ENCODE measurements at places on chromosomes 1 and 21.

DNA sequence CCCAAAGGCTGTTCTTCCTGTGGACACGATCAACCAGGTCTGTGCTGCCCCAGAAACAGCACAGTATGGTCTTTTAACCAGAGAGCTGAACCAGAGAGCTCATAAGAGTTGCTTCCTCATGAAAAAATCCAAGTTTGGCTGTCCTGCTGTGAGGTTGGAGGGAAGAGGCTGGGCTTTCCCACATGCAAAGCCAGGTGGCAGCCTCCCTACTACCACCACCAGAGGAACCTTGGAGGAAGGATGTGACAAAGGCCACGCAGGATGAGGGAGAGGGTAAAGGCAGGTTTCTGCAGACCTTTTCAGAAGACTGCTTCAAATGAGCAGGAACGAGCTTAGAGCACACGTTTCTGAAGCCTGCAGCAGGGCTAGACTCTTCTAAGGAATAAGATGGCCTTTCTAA, 27.1 kb downstream of the FAM78B start:
- no peak for DNase-seq

DNA sequence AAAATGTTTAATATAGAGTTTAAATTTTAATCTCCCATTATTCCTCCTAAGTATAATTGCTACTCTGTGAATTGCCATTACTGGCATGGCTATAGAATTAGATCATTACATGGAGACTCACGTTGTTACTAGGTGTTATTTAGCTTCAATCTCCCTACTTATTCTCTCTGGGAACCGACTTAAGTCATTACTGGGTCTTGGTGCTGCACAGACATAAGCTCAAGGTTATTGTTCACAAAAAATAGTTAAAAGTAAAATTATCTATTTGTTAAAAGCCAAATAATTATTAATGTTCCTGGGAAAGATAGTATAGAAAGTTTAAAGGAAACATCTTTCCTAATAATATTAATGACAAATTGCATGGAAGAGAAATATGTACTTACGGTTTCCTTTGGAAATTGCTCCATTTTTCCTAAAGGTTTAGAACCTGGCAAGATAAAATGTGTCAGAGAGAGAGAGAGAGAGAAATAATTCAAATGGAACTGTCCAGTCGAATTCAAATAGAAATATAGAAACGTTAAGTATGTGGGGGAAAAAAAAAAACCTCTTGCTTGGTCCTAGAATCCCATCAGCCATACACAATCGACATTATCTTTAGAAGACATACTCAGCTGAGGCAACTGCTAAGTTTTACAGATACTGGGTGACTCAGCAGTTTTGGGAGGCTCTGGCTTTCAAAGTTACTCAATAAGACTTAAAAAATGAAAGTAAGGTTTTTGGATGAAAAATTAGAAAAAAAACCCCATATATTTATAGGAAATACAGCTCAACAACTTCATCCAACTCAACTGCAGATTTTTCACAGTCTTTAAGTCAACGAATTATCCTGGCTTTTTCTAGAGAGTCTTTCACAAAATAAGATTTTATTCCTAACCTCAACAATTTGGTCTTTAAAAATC, at the start of gene SPTA1:
TSS of gene SPTA1 (minus strand) at position 605 of the 899 bp plus-strand sequence. CDS start at position 407, 198 bp downstream.
- no peak for DNase-seq

- no peak for DNase-seq
These were observed 24.3 kb upstream of the BTG2 start for GRCh38 chr1:203281033-203281432.

DNA sequence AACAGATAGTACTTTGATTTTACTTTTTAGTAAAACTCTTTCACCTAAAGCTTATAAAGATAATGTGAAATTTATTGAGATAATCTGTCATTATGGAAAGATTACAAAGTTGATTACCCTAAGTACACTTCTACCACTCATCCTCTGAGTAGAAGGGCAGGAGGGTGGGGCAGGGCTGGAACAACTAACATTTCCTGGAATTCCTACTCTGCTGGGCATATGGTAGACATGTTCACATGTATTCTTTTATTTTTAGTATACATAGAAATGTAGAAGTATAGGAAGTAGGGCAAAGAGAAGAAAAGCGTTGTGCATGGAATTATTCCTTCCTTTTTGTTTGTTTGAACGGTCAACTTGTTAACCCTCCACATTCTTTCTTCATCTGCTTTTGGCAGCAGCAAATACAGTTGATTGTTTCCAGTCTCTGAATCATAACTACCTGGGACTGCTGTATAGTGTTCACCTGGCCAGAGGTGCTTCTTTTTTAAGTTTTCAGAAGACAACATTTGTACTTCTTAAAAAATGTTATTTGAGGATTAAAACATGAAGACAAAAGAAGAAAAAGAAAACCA, 85.1 kb downstream of the POU2F1 start:
- no peak for DNase-seq

DNA sequence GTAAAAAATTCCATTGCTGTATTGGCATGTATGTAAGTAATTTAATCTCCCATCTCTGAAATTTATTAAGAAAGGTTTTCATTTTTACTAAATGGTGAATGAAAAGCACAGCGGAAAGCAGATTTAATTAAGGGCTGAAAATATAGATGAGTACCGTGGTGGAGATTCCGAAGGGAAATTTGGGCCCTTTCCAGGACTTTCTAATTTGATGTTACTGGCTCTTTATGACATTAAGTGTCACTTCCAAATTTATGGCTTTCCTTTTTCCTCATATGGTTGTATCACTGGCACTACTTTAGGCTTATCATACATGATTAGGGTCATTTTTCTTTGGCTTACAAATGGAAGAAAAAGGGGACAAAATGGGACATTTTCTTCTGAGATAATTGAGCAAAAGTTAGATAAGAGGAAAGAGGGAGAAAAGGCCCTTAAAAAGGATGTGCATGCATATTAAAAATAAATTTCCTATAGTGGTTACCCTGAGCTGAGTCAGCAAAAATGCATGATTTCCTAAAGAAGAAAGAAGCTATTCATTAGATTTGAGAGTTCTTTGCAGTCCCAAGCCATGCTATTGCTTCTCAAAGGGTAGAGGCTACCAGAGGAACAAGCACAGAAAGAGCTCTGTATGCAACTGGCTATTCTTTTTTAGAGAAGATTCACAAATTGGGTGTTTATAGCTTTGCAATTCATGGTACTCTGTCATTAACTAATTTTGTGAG, 74.9 kb upstream of the CNIH3 start:
- no peak for DNase-seq

DNA sequence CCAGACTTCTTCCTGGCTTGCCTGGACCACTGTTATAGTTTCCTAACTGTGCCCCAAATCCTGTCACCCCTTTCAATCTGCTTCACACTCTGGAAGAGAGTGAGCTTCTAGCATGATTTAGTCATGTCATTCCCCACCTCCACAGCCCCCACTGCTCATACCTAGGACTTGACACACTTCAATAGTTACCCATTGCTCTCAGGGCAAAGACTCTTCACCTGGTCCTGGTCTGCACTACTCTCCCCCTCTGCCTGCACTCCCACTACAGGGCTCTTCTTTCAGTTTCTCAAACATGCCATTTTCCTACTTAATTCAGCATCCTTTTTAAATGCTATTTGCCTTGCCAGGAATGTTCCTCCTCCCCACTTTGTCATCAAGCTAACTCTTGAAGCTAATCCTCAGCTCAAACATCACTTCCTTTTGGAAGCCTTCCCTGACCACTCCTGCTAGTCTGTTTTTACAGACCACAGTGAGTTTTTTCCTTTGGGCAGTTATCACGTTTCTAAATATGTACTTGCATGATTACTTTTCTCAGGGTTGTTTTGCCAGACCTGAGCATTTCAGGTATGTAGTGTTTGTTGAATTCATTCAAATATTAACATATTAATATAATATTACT, 24.7 kb downstream of the CYP2J2 start:
- no peak for DNase-seq

- no peak for DNase-seq
These were observed 20.8 kb upstream of the TSNAX start for GRCh38 chr1:231507476-231508355.

- no peak for DNase-seq
These were observed 347.1 kb downstream of the AJAP1 start for GRCh38 chr1:5001466-5001865.

GRCh38 chr1:170967042-170967910, 31.9 kb downstream of the MROH9 start:
- DNase-seq, result no peak

- DNase-seq, result no peak
These were observed 32.2 kb upstream of the AKT3 start for GRCh38 chr1:243882276-243882675.

GRCh38 chr21:28923439-28923975, 69.2 kb downstream of the LTN1 start:
- DNase-seq, result no peak

- DNase-seq, result no peak
These were observed 159.8 kb upstream of the KCNJ6 start for GRCh38 chr21:38075833-38076587.

DNA sequence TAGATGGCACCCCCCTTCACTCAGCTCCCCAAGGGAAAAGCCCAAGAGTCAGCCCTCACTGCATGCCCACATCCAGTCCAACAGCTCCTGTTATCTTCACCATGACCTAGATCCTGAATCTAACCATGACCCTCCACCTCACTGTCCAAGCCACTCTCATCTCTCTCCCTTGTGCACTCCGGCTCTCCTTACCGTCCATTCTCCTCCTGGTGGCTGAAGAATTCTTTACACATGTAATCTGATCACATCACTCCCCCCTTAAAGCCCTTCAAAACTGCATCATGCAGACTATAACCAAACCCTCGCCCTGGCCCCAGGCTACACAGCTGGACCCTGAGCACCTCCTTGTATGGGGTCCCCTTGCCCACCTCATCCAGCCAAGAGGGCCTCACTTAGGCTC, 14.0 kb upstream of the PAQR7 start:
- DNase-seq, result no peak

DNA sequence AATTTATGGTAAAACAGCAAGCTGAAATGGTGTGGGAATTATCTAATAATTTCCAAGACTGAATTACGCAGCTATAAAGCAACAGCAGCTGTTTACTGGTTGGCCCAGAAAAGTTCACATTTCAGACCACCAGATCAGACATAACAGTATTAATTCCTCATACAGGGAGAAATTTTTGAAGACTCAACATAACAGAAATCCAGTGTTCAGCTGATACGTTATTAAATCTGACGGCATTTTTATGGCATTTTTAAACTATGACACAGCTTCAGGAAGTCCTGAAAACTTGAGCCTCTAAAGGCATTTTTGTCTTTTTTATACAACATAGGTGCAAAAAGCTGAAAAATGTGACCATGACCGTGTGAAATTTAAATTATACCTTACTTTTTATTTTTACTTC, 91.2 kb downstream of the APP start:
- no peak for DNase-seq

- no peak for DNase-seq
These were observed 14.1 kb upstream of the ATP1A4 start for GRCh38 chr1:160137216-160137862.

DNA sequence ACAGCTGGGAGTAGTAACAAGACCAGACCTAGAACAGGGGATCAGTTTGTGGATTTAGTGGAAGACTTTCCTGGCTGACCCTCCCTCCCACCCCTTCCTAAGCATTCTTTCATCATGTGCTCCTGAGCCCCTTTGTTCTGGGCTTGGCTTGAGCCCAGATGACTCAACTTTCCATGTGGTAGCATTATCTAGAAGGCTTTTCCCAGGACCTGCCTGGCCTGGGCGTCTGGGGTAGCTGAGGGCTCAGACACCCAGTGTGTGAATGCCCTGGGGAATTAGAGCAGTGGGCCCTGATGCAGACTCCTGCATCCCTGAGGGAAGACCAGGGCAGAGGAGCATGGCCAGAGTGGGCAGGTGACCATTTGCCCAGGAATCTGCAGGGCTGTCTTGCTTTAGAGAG, 44.1 kb upstream of the TSPAN2 start:
- DNase-seq, result no peak

DNA sequence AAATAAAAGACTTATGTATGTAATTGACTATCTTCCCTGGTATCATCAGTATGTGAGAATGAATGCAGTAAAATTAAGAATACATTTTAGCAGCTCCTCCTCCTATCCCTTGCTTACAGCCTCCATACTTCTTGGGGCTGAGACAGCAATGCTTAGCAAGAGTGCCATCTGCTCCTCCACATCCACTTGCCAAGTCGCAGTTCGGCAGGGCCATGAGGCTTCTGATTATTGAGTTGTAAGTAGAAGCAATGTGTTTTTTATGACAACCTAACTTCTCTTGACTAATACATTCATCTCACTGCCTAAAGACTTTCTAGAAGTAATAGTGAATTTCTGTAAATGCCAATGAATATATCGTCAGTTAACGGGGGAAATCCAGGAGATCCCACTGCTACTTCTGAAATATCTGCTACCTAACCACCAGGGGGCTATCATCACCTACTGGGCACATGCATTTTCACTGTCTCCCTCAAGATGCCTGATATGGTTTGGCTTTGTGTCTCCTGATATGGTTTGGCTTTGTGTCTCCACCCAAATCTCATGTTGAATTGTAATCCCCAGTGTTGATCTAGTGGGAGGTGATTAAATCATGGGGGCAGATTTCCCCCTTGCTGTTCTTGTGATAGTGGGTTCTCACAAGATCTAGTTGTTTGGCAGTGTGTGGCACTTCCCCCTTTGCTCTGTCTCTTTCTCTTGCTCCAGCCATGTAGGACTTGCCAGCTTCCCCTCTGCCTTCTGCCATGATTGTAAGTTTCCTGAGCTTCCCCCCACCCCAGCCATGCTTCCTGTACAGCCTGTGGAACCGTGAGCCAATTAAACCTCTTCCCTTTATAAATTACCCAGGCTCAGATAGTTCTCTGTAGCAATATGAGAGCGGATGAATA, 59.6 kb downstream of the EXTL2 start:
- no peak for DNase-seq

GRCh38 chr1:205319081-205320018, 2.2 kb downstream of the NUAK2 start:
- DNase-seq, result no peak

DNA sequence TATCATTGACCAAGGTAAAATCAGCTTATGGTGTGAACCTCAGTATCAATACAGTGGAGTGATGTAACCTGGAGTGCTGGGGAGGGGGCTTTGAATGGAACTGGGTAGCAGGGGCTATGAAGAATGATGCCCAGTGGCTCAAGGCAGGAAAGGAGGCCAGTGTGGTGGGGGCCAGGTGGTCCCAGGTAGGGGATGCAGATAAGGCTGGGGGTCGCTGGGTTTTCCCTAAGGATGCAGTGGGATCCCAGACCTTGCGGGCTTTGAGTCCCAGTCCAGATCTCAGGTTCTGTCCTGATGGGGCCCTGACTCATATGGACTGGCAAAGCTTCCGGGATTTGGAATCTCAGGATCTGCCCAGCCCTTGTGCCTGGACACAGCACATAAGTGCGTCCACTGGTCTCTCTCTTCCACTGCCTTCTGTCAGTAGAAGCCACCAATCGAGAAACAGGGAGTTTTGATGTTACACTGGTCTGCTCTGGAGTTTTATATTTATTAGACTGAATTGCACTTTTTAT, 52.0 kb downstream of the S100B start:
- DNase-seq, result no peak

All from stimulated activated CD4-positive, alpha-beta T cell treated with anti-CD3 and anti-CD28 coated beads, Interleukin-1b, Interleukin-23, amount 100 ng/mL, for 1 hour (primary cell).